PC-9 (cell line): ENCODE measurements at places on chromosomes 1 and 21. TPM values are rescaled to one million over a fixed set of nuclear protein-coding genes. Genes with fewer than 3 reads are reported as not detected.

PRAMEF12 gene
- not detected in 2 replicates for total RNA-seq

INTS11 gene
- total RNA-seq: 130 and 150 TPM in 2 replicates

RGS13 gene
- not detected in 2 replicates for total RNA-seq

PRKCZ gene
- total RNA-seq: 36.0 and 36.2 TPM in 2 replicates

MAEL gene
- total RNA-seq: not detected in 2 replicates

NPHS2 gene
- total RNA-seq: not detected in 2 replicates

SPRR2G gene
- not detected in 2 replicates for total RNA-seq

BEND5 gene
- not detected in 2 replicates for total RNA-seq

PRKACB gene
- 16.1 and 16.7 TPM in 2 replicates for total RNA-seq

GRCh38 chr1:185398599-185398998 lies 81.6 kb upstream of the IVNS1ABP start:
- no peak for DNase-seq

DNA sequence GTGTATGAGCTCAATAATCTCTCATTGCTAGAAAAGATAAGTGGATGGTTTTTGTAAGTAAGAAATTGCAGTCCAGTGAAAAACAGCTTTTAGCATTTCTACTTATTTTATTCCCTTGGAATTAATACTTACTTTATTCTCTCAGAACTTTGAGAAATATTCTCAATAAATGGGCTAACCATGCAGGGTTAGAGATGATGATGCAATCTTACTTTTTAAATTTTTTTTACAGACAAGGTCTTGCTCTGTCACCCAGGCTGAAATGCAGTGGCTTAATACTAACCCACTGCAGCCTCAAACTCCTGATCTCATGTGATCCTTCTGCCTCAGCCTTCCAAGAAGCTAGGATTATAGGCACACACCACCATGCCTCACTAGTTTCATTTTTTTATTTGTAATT lies 440.8 kb upstream of the ZP4 start:
- DNase-seq: no peak

DNA sequence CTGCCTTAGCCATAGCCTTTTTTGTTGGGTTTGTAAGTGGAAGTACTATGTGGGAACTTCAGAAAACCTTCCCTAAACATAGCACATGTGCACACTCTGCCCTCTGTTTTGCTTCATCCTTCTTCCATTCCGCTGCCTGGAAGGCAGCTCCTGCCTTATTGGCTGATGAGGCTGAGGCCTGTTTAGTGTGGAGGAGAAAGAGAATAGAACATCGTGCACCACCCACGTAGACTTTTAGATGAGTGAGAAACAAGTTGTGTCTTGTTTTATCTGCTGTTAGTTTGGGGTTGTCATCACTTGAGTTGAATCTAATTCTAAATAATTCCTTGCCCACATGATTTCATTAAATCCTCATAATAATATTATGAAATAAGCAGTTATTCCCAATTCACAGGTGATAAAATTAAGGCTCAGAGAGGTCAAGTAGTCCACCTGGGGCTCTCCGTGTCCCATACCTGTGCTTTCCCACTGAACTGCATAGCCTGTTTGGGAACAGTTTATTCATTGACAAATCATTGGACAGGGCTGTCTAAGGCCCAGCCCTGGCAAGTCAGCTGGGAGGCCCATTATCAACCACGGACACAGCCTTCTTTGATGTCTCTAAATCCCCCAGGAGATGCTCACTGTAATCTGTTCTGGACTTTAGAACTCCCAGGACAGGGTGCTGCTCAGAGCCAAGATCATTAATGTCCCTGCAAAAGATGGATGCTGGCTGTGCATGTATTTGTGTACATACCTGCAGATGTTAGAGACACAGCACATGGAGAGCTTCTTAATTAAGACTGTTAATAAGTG lies 93.0 kb downstream of the ABCA4 start:
- DNase-seq: no peak

DNA sequence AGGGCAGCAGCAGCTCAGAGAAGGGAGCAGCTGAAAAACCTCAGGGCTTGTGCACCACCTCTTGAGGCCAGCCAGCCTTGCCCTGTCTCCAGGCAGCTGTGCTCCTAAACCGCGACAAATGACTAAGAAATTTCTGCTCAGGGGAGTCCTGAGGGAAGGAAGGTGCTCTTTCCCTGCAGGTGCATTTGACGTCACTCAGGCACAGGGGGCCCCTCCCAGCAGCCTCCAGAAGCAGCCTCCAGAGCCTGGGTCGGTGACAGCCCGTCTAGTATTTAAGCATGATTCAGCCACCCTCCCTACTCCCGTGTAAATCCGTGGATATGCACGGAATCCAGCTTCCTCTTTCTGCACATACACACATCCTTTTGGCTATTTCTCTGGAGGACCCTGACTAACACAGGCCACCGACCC lies 560.5 kb downstream of the KIF26B start:
- no peak for DNase-seq

DNA sequence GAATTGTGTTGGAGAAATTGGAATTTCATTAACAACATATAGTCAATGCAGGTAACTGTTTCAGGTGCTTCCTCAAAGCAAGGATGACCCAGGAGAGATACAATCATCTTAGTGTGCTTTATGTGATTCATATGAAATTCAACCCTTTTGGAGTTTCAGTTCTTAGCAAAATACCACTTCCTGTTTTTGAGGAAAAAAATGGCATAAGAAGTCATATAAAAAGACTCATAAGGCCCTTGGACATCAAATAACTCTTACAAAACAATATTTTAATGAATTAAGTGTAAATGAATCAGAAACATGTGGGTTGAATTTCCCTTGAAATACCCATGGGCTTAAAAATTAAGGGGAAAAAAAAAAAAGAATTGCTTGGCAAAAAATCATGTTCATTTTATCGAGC lies 926.6 kb downstream of the LTN1 start:
- no peak for DNase-seq

GRCh38 chr1:37605061-37605650 lies 9.4 kb upstream of the GNL2 start:
- DNase-seq: no peak

- DNase-seq: no peak
Observed at GRCh38 chr21:34190576-34191321, 117.4 kb downstream of the MRPS6 start.

GRCh38 chr1:162878000-162878596 lies 17.1 kb upstream of the CCDC190 start:
- no peak for DNase-seq

- DNase-seq: peak; percentile 85
Observed at GRCh38 chr1:100354971-100355394, 2.7 kb downstream of the CDC14A start.

DNA sequence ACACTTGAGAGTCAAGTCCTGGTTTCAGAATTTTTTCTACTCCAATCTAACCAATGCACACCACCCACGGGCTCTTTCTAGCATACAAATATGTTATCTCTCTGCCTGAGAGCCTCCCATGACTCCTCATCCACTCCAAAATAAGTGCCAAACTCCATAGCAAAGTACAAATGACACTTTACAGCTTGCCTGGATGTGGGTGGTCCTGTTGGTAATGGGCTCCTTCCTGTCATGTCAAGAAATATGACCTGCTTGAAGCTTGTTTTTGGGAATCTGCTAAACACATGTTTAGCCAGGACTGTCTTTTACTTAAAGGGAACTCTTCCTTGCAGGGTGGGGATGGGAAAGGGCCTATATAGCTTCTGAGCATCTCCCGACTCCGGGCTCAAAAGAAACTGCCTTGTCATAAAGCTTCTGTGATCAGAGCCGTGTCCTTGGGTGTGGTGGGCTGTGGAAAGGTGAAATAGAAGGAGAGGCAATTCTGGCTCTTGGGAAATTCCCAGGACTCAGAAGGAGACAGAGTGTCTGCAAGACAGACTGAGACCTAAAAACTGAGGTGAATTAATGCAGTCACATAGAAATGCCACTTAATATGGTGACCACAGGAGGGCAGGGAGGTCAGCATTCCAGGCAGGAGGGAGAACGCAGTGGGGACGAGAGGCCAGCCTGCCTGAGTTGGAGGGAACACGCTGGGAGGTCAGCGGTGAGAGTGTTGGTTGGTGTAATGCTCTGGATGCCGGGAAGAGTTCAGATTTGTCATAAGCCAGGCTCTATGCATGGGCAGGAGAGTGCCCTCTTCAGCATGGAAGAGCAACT lies 6.1 kb upstream of the IGFN1 start:
- peak; percentile 44 for DNase-seq

DNA sequence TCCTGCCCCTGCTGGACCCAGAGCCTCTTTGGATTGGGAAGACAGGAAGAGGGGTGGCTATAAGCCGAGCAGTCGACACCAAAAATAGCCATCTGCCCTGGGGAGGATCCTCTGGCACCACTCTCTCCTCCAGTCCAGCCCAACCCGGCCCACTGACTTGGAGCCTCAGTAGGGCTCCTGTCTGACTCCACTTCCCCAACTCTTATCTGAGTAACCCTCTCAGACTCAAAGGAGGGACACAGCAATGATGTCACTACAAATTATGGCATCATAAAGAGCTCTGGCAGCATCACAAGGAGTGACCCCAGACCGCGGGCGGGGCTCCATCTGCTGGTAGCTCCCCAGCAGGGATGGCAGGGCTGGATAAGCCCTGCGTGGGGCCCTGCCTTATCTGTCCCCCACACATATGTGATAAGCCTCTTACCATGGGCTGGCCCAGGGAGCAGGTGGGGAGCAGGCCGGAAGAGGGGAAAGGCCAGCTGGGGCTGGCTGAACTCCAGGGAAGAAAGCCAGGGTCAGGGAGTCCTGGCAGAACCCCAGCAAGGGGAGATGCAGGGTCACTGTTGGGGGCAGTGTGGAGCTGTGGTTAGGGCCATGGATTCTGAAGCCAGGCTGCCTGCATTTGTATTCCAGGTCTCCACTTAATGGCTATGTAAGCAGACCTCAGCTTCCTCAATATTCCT lies 4.6 kb upstream of the SLC6A9 start:
- DNase-seq: no peak

DNA sequence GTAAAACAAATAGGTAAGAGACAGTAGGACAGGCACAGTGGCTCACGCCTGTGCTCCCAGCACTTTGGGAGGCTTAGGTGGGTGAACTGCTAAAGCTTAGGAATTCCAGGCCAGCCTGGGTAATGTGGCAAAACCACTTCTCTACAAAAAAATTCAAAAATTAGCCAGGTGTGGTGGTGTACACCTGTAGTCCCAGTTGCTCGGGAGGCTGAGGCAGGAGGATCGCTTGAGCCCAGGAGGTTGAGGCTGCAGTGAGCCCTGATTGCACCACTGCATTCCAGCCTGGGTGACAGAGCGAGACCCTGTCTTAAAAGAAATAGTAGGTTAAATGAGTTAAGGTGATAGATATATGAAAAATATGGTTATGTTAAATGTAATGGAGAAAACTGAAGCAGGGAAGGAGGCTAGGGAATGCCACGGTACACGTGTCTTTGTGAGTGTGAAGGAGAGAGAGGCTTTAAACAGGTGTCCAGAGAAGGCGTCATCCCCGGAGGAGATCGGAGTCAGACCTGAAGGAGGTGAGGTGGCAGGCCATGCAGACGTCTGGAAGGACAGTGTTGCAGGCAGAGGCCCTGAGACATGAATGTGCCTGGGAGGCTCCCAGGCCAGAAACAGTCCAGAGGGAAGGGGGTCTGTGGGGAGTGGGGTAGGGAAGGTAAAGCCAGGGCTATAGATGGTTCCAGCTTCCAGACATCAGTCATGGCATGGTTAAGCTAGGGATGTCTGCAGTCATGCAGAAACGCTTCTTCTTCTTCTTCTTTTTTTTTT lies 7.2 kb upstream of the RIPPLY3 start:
- DNase-seq: no peak

DNA sequence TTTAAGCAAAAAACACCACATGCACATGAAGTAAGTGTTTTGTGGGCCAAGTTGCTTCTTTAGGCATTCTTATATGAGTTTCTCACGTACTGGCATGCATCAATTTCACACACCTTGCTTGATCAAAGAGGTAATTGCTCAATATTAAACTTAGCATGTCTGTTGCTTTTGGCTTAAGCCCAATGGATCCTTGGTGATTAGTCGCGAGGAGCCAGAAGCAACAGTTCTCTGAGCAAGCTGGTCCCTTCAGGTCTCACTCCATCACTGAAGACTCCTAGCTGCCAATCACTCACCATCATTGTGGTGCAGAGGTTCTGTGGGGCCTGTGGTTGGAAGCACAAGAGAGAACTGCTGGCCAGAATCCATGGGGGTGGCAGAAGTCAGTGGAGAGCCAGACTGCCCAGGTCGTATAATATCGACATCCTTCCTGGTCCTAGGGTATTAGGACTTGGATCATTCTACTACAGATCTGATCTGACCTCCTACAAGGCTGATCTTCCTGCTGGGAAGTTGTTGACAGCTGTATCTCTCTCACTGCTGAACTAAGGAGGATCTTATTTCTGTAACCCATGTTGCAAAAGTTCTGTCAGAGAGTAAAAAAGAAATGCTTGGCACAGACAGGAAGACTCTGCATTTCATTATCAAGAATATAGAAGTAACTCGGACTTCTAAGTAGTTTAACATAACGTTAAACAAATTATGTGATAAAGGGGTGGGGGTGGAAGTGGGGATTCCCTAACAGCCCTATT lies 140.5 kb downstream of the NTPCR start:
- DNase-seq: no peak

GRCh38 chr1:22171951-22172715 lies 29.2 kb upstream of the WNT4 start:
- DNase-seq: peak; percentile 45

- DNase-seq: no peak
Observed at GRCh38 chr1:21068937-21069336, 107.8 kb downstream of the EIF4G3 start.

DNA sequence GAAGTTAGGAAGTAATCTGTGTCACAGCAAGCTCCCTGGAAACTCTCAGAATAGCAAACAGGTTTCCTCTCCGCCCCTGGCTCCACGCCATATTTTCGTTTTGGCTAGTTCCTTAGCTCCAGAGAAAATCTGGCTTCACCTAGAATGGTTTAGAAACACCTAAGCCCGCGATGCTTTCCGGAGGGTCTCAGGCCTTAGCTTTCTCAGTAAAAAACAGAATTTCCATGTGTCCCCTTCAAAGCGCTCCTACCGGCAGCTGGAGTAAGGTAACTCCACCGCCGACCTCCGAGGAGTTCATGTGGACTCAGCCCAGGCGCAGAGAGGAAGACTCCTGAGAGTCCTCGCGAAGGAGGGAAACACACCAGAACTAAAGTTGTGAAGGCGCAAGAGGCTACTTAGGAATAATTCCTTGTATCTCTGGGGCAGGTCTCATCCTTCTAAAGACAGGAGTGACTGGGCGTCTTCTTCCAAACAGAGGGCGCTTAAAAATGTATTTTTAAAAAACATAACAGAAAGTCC lies 406 bp downstream of the KIAA0040 start:
- peak; percentile 56 for DNase-seq

DNA sequence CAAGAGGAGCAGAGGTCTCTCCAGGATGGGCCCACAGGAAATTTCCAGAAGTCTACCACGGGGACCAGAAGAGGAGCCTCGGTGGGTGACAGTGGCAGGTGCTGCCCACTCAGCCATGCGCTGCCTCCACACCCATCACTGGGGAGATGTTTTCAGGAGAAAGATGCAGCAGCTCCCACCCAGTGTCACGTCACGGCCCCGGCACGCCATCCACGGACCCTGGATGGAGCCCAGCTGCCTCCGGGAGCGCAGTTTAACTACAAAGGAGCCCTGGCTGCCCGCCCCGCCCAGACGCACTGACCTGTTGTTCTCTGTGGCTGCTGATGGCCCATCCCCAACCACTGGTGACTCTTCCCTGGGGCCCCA lies 6.8 kb downstream of the TSPEAR start:
- DNase-seq: no peak
